HT1080 (cell line): ENCODE measurements at places on chromosomes 16 and 17. TPM values are rescaled to one million over a fixed set of nuclear protein-coding genes. Genes with fewer than 3 reads are reported as not detected.

HYDIN gene
- total RNA-seq = 0.03 TPM in 1 of 2 replicates, not detected in the other

KCTD19 gene
- not detected in 2 replicates for total RNA-seq

MAPK7 gene
- 4.9 and 8.6 TPM in 2 replicates for total RNA-seq

TP53TG3F gene
- total RNA-seq = 0.10 TPM in 1 of 2 replicates, not detected in the other

KRT39 gene
- not detected in 2 replicates for total RNA-seq

NOG gene
- total RNA-seq = 28.4 and 36.1 TPM in 2 replicates

MBTPS1 gene
- total RNA-seq = 62.4 and 72.8 TPM in 2 replicates

CCDC78 gene
- 4.2 and 4.6 TPM in 2 replicates for total RNA-seq
